ENCODE measurements at places on chromosomes 4 and X.

- no peak for DNase-seq
Measured at GRCh38 chr4:36310793-36311192, 29.4 kb downstream of the DTHD1 start.

- peak; percentile 85 for DNase-seq
Measured at GRCh38 chr4:40316782-40317635, 18.1 kb upstream of the CHRNA9 start.

DNA sequence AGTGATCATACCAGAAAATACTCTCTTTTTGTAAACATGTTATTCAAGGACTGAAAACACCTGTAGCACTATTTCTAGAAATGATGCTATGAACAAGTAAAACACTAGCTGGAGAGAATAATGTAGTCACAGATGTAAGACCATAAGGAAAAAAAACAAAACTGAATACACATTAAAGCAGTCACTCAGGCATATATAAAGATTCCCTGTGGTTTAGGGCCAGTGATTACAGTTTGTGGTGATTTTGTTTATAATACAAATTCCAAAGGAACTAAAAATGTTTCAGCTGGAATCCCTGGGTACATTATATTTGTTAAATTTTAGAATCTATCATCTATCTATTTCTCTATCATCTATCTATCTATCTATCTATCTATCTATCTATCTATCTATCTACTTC lies 777.8 kb upstream of the FRG1 start:
- DNase-seq: no peak

- DNase-seq: no peak
Measured at GRCh38 chr4:25790024-25790423, 72.8 kb downstream of the SEL1L3 start.

DNA sequence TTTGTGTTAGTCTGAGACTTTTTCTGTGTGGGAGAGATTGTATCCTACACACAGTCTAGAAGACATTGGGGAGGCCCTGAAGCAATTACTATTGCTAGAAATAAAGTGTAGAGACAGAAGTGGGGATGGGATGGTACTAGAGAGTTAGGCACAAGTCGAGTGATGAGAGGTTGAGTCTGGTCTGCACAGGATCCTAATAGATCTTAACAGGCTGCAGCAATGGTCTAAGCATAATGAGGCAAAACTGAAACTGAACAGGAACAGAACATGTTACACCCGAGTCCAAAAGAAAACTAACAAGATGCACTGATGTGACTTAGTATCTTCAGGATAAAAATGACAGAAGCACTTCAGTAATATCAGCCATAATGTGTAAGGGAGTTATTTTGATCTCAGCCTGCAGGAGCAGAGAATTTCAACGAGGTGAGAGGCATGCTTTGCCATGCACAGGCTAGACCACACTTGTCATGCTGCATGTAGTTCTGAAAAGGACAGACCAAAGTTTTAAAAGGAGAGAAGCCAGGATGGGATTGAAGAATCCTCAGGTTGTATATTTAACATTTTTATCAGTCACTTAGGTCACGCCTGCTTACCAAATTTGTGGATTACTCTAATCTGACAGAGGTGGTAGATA lies 205.8 kb upstream of the BOD1L1 start:
- no peak for DNase-seq

- DNase-seq: no peak
Measured at GRCh38 chrX:8897259-8897658, 96.1 kb upstream of the FAM9A start.

DNA sequence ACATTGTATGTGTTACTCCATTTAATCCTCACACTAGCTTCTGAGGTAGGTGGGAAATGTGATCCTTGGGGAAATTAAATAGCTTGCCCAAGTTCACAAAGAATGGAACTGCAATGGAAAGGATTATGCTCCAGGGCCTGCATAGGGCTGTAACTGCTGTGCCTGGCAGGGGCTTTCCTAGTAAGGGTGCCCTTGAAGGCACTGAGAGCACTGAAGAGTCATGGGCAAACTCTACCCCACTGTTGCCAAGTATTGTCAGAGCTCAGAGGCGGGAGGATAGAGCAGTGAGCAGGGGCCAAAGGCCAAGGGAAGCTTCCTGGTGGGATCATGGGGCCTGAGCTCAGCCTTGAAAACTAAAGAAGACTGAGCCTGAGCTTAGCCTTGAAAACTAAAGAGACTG lies 133.0 kb upstream of the NALF2 start:
- DNase-seq: no peak

GRCh38 chr4:148589182-148589581 lies 147.0 kb upstream of the NR3C2 start:
- DNase-seq: no peak

DNA sequence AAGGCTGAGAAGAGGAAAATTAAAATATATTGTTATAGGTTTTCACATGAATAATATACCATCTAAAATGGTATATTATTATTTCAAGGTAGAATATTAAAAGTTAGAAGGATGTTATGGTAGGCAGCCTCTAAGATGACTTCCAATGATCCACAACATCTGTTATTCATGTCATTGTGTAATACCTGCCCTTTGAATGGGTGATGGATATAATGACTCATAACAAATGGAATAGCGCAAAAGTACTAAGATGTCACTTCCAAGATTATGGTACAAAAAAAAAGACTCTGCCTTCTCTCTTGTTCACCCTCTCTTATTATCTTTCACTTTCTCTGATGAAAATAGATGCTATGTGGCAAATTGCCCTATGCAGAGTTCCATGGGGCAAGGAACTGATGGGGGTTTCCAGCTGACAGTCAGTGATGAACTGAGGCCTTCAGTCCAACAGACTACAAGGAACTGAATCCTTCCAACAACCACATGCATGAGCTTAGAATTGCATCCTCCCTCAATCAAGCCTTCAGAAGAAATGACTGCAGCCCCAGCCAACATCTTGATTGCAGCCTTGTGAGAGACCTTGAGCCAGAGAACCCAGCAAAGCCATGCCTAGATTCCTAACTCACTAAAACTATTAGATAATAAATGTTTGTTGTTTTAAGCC lies 57.7 kb downstream of the HS6ST2 start:
- DNase-seq: no peak

DNA sequence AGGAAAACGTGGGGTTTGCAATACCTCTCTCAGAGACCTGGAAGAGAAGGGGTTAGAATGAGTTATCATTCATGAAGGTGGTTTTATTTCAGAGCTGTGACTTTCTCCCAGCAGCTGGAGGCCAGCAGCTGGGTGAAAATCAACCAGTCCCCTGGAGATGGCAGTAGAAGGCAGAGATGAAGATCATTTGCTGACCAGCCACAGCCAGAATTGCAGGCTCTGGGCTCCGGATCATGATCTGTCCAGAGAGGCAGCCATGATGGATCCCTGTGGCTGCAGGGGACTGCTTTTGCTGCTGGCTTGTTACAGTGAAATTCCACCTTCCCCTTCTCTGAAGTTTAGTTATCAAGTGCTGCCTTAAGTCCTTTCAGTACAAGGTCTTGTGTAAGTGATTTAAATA lies 46.9 kb upstream of the TAB3 start:
- DNase-seq: no peak

DNA sequence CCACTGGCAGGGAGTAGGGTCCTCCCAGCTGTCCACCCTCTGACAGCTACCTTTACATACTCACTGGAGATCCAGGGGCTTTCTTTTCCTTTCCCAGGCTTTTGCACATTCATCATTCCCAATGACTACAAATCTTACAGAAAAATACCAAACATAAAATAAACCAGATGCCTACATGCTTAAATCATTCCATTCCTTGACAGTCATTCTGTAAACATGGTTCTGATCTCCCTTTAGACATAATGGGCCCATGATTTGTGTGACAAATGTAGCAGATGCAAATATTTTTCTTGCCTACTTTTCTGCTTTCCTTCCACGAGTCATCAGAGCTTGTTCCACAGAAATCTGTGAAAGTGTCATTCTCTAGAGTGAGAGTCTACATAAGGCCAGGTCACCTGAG lies 207.0 kb downstream of the IDS start:
- DNase-seq: no peak

GRCh38 chrX:150577174-150577573 lies 8.8 kb downstream of the MTM1 start:
- DNase-seq: no peak

GRCh38 chr4:168710353-168710946 lies 213.6 kb downstream of the PALLD start:
- DNase-seq: no peak

GRCh38 chr4:37715889-37716402 lies 29.8 kb upstream of the RELL1 start:
- no peak for DNase-seq

DNA sequence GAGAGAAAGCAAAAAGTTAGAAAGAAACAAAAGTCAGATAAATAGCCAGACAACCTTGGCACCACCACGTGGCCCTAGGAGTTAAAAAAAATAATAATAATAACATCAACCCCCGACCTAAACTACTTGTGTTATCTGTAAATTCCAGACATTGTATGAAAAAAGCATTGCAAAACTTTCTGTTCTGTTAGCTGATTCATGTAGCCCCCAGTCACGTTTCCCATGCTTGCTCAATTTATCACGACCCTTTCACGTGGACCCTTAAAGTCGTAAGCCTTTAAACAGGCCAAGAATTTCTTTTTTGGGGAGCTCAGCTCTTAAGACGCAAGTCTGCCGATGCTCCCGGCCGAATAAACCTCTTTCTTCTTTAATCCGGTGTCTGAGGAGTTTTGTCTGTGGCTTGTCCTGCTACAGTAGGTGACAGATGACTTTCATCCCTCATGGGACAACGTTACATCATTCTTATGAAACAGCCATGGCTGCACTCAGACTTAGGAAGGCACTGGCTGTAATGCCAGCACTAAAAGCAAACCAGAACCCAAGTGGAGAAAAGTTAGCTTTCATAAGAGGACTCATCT lies 520 bp downstream of the ACOX3 start:
- DNase-seq: peak; percentile 30

GRCh38 chr4:82493721-82494425 lies 63.5 kb downstream of the ENOPH1 start:
- no peak for DNase-seq

GRCh38 chr4:145912376-145912775 lies 26.2 kb downstream of the ZNF827 start:
- DNase-seq: no peak

DNA sequence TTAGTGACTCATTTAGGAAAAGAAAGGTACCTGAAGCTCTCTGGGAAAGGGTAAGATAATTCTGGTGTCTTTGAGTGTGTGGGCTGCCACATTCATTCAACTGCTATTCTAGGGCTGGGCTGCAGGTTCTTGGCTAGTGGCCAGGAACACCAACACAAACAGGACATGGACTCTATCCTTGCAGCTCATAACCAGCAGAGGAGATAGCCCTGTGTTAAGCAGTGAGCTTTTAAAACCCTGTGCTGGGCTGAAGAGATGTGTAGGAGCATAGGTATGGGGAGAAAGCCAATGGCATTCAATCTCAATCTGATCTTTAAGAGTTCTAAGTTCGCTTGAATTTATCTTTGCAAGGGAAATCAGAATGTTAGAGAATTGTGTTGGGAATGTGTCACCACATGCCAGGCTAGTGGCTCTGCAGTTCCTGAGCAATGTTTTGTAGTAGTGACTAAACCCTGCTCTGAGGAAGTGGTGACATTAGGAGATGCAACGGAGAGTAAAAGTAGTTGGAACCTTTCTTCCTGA lies 39.2 kb downstream of the SGMS2 start:
- no peak for DNase-seq

DNA sequence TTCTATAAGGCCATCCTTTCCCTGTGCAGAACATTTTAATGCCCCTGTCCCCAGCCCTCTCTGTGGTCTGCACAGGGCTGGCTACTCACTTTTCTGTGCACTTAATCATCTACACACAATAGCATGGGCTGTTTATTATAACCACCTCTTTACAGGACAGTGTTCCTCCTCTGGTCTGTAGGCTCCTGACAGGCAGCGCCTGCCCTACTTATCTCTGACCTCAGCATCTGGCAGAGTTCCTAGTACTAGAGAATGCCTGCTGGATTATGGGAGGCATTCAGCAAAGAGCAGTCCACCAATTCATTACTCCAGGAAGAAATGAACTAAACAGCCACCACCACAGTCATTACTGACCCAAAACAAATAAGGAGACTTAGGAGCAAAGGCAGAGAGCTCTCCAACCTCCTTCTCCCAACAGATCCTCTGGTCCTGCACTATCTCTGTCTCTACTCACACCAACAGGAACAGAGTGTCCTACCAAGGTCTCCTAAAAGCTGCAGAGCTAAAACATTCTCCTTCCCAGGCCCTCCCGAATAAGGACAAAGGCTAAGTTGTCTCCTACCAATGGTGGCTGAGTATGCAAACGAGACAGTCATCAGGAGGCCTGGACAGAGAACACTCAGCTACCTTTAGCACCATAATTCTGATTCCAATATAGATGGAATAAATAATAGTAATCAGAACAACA lies 279.2 kb downstream of the QDPR start:
- DNase-seq: no peak

DNA sequence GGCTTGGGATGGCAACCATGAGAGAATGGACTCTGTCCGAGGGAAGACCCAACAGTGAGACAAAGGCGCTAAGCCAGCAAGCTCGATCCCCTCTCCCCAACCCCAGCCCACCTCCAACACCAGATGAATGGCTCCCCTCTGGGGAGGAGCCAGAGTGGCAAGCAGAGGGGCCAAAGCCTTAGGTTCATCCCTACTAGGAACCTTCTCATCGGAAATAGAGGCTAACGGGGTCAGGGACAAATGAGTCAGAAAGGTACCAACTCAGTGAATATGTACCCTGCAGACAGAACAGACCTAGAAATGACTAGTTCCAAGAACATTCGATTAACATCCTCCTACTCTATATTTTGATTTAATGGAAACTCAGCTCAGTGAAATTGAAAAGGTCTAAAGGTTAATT lies 73.9 kb downstream of the NSG1 start:
- DNase-seq: peak; percentile 5

DNA sequence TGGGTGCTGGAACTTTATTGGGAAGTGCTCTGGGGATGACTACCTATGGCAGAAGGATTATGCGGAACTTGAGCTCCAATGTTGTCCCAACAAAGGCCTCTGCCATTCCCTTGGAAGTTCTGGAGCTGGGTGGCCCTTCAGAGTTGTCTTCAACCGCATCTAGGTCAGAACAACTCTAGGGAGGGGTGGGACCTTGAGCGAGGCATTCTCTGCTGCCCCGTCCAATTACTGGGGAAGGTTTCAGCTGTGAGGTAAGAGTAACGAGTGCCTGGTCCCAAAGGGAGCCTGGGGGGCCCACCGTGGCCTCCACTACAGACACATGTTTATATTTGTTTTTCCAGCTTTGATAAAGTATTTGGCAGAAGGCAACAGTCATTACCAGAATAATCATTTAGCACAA lies 79.4 kb downstream of the MAOA start:
- DNase-seq: no peak

DNA sequence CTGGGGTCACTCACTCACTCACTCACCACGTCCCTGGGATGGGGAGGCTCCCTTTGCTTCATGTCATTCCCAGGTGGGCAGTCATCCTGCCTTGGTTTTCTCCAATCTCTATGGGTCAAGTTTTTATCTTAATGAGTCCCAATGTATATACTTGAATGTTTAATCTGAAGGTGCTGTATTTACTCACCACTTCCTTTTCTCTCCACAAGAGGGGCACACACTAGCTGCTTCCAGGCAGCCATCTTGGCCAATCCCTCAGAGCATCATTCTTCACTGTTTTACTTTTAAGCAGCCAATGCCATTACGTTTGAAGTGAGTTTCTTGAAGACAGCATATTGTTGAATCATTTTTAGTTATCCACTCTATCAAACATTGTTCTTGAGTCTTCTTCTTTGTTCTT lies 153.4 kb upstream of the ARSJ start:
- DNase-seq: no peak
